ENCODE measurements at places on chromosomes 16 and 17. TPM values are rescaled to one million over a fixed set of nuclear protein-coding genes. Genes with fewer than 3 reads are reported as not detected.

GRCh38 chr17:74776990-74777389 is 845 bp upstream of the NAT9 start:
- DNase-seq, result no peak

DNA sequence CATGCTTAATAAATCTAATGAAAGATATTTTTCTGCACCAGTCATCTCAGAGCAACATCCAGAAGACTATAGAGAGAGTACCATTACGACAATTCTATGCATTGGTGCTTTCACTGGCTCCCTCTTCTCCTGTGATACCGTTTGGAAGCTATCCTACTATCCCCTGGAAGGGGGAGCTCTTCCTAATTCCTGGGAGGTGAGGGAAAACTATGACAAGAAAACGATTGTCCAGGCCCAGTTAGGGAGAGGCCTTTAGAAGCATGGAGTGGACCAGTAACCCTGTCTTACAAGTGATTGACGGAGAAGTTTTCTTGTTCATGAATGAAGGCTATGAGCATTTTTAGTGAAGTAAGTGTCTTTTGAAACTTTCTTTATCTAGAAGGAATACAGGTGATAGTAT is 150.2 kb downstream of the TANC2 start:
- no peak for DNase-seq

DNA sequence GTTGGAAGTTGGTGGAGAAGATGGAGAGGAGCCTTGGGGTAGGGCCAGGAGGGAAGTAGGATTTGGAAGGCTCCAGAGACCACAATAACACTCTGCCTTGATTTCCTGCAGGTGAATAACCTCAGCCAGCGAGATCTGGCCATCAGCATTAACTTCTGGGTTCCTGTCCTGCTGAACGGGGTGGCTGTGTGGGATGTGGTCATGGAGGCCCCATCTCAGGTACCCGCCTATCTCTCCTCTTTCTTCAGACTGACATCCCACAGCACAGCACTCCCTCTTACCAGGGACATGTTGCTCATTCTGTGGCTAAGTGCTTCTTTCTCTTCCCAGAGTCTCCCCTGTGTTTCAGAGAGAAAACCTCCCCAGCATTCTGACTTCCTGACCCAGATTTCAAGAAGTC is 4.9 kb downstream of the COX6A2 start:
- DNase-seq, result no peak

- no peak for DNase-seq
Measured at GRCh38 chr17:17180741-17181525, 25.2 kb downstream of the PLD6 start.

- DNase-seq, result no peak
Measured at GRCh38 chr16:85348911-85349334, 236.7 kb upstream of the CIBAR2 start.

DNA sequence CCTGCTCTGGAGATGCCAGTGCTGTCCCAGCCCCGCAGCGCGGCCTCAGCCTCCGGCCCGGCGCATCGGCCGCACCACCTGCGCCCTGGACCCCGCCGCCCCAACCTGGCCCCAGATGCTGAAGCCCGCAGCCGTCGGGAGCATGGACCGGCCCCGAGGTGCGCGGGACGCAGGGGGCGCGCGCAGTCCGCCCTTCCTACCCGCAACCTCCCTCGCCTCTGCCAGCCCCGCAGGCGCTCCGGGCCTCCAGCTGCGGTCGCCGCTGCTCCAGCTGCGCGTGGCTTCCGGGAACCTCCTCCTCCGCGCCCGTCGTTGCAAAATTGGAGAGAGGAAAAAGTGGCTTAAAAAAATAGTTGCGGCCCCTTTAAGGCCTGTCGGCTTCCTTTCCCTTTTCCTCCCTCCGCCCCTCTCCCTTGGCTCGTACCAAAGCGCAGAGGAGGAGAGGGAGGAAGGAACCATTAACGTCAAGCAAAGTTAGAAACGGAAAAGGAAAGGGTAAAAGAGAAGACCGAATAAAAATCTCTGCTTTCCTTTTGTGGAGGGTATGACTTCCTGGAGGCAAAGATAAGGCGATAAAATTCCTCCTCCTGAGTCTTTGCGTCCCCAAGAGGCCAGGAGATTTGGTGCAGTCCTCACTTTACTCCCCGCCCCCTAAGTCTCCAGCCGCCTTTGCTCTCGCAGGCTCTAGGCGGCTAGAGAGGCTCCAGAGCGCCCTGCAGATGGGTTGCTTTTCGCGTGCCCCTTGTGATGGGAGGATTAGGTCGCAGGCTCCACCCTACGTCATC is at the start of gene CDIPT:
TSS of gene CDIPT (minus strand) at position 343 of the 785 bp plus-strand sequence. CDS start 369 bp downstream, outside the sequence.
- peak; percentile 95 for DNase-seq

DNA sequence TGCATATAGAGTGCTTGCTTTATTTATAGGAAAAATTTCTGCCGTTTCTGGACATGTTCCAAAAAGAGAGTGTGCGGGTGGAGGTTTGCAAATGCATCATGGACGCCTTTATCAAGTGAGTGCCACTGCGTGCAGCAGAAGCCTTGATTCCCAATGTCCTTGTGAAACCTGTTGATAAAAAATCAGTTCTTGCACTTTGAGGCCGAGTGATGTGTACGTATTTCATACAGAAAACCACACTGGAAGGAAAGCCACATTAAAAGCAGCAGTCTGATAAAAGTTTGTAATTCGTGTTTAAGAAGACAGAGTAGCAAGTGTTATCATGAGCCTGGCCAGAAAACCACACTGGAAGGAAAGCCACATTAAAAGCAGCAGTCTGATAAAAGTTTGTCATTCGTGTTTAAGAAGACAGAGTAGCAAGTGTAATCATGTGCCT is 78.0 kb downstream of the KNOP1 start:
- DNase-seq, result no peak

DNA sequence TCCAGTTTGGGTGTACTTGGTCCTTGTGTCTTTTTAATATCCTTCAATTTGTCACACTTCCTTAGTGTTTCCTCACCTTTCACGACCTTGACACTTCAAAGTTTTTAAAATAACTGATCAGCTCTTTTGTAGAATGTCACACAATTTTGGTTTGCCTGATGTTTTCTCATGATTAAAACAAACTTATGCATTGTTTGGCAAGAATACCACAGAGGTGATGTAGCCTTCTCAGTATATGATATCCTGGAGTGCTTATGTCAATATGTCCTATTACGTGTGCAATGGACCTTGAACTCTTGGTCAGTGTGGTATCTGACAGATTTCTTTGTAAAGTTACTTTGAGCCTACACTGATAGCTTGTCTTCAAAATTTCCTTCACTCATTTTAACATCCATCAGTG is 297.4 kb downstream of the CNTNAP4 start:
- no peak for DNase-seq

GRCh38 chr17:17609121-17609520 is 17.6 kb upstream of the PEMT start:
- DNase-seq, result no peak

The RNF227 gene
- total RNA-seq, result not detected

The MEIOB gene
- total RNA-seq, result not detected

The TERB1 gene
- total RNA-seq, result 0.32 TPM

The TELO2 gene
- total RNA-seq, result 23.2 TPM

The PRKCA gene
- 30.2 TPM for total RNA-seq

The MT1X gene
- 128 TPM for total RNA-seq

The CDH11 gene
- 8.2 TPM for total RNA-seq

The TSPAN10 gene
- total RNA-seq, result 0.48 TPM

The ASPA gene
- total RNA-seq, result 2.2 TPM
